Fibroblast of the aortic adventitia (primary cell): ENCODE measurements at places on chromosomes 13 and 19.
A peak's percentile ranks its signal among the peaks of the same experiment; 100 is the strongest.

DNA sequence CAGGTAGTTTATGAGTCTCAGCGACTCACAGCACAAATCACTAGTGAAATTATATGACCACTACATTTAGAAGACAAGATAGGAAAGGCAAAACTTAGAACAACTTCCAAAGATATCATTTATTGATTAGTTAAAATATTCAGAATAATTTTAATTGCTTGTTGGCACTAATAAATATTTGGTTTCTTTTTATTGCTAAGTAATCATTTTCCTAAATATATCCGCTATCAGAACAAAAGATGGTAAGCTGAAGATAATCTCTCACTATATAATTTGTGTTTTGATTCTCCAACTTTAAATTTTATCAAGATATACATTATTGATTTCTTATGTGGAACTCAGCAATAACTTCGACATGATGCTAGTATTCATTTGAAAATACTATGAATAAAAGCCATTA, 248.5 kb downstream of the DIAPH3 start:
- DNase-seq: no peak

DNA sequence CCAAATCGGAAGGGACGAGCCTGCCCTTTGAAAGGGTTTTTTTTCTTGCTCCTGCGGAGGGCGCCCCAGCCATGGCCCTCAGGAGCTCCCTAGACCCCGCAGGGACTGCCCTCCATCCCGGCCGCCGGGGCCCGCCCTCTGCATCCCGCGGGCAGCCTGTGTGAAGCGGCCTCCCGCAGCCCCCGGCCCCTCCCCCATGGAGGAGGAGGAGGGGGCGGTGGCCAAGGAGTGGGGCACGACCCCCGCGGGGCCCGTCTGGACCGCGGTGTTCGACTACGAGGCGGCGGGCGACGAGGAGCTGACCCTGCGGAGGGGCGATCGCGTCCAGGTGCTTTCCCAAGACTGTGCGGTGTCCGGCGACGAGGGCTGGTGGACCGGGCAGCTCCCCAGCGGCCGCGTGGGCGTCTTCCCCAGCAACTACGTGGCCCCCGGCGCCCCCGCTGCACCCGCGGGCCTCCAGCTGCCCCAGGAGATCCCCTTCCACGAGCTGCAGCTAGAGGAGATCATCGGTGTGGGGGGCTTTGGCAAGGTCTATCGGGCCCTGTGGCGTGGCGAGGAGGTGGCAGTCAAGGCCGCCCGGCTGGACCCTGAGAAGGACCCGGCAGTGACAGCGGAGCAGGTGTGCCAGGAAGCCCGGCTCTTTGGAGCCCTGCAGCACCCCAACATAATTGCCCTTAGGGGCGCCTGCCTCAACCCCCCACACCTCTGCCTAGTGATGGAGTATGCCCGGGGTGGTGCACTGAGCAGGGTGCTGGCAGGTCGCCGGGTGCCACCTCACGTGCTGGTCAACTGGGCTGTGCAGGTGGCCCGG, 815 bp downstream of the MAP3K10 start:
- DNase-seq: peak; percentile 10

DNA sequence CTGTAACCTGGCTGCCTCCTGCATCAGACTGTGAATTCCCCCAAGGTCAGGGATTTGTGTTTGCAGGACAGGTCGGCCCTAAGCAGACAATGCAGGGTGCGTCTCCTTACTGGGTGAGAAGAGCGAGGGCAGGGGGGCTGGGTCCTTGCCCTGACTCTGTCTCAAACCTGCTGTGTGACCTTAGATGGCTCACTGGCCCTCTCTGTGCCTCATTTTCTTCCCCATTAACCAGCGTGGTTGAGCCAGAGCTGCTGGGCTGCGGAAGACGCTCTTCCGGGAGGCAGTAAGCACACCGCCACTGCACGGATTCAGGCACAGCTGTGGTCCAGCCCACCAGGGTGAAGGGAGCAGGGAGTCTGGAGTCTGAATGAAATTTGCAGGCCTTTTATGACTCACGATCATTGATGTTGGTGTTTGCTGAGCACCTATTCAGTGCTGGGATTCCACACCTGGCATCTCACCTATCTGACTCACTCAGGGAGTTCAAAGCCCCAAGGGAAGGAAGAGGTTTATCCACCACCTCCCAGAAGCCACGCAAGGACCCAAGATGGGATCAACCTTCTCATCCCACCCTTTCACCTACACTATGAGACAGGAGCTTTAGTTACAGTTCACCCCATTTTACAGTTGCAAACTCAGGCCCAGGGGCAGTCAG, 2.5 kb downstream of the AKT1S1 start:
- no peak for DNase-seq

DNA sequence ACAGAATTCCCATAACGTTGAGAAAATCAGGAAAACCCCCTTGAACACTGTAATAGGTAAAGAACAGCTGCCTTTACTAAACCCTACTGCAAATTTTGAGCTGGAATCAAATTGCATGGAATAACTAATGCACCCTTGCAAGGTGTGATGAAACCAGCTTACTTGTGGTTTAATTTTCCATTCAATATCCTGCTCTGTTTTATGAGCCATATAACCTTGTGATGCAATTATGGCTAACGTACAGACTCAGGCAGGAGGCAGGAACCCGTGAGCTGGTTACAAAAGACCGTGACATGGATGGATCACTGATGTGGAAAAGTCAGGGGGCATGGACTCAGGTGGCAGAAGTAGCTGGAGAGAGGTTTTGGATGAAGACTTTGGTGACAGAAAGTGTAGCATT, 438.6 kb downstream of the COG6 start:
- DNase-seq: no peak

DNA sequence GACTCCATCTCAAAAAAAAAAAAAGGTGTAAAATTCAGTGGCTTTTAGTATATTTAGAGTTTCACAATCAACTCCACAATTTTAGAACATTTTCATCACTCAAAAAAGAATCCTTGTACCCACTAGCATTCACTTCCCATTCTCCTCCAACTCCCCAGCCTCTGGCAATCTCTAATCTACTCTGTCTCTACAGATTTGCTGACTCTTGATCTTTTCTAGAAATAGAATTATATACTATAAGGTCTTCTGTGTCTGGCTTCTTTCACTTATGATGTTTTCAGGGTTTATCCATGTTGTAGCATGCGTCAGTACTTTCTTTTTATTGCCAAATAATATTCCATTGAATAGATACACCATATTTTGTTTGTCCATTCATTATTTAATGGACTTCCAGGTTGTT, 8.0 kb upstream of the FARP1 start:
- no peak for DNase-seq

GRCh38 chr19:55654868-55655647, at the start of gene U2AF2:
U2AF2 (plus strand) TSS chr19:55655035; CDS start chr19:55655105, 70 bp downstream.
- DNase-seq: peak; percentile 61

DNA sequence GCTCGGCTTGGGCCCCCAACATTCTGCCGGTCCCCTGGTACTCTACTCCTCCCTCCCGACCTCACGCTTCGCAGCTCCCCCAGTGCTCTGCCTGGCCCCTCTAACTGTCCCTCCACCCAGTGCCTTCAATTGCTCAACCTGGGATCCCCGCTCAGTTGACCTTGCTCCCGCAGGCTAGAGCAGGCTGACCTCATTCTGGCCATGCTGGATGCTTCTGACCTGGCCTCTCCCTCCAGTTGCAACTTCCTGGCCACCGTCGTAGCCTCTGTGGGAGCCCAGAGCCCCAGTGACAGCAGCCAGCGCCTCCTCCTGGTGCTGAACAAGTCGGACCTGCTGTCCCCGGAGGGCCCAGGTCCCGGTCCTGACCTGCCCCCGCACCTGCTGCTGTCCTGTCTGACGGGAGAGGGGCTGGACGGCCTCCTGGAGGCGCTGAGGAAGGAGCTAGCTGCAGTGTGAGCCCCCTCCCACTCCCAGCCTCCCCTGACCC, 3.6 kb downstream of the GTPBP3 start:
- no peak for DNase-seq

DNA sequence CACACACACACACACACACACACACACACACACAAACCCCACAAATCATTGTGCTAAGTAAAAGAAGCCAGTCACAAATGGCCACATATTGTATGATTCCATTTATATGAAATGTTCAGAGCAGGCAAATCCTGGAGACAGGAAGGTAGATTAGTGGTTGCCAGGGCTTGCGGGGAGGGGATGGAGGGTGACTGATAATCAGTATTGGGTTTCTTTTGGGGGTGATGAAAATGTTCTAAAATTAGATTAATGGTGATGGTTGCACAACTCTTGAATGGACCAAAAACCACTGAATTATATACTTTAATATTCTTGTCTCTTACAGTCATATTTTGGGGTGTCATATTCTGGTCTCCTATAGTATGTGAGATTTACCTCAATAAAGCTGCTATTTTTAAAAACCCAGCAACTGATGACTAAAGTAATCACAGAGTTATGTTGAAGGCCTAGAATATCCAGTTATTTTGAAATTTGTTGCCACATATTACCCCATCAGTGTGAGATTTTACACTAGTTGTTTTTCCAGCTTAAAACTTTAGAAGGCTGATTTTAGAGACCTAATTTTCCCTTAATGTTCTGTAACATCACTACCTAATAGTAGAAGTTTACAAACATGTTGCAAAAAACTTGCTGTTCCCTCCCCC, 20.3 kb downstream of the FLT1 start:
- DNase-seq: peak; percentile 57

DNA sequence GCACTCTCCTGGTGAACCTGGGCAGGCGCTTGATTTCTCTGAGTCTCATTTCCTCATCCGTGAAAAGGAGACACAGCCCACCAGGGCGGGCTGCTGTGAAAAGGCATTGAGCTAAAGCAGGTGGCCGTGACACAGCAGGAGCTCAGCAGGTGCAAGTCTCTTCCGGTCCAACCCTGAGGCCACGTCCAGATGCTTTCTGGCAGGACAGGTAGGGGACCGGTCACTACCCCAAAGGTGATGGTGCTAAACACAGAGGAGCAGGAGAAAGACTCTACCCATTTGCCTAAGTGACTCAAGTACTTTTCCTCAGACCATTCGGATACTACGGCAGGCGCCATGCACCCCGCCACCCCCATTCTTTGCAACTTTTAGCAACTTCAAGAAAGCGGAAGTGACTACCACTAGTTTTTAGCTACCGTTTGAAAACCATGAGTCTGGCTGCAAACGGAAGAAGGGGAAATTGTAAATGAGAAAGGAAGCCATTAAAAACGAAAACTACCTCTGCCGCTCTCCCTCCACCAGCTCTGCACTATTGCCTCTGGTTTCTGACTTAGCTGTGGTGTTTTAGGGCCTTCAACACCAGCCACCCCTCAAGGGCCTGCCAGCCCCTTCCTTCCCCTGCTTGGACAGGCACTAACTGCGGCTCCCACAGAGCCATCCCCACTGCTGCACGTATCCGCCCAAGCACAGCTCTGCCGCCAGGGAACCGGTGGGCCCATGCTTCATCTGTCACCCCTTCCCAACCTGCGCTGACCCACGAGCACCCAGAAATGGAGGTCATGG, 4.8 kb downstream of the PPP6R1 start:
- no peak for DNase-seq

DNA sequence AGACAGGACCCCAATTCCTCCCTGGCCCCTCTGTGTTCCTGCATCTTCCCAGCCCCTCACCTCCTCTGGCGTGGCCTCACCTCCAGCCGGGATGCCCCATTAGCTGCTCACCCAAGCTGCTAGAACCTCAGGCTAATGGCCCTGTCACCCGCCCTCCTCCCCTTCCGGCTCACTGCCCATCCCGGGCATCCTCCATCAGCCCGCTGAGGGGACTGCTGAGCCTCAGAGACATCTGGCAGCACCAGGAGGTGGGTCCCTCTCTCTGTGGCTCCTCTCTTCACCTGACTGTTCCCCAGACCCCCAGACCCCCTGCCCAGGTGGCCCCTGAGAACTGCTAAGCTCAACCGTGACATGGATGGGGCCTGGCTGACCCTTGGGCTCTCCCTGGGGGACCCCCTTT, 2.9 kb downstream of the FFAR1 start:
- no peak for DNase-seq

- no peak for DNase-seq
Measured at GRCh38 chr13:40205771-40206240, 460.6 kb downstream of the FOXO1 start.

GRCh38 chr13:113904411-113904810, 40.5 kb upstream of the GAS6 start:
- peak; percentile 37 for DNase-seq

- peak; percentile 78 for DNase-seq
Measured at GRCh38 chr13:33277946-33278345, 7.6 kb downstream of the STARD13 start.
